ENCODE measurements at places on chromosomes 7 and 10.

DNA sequence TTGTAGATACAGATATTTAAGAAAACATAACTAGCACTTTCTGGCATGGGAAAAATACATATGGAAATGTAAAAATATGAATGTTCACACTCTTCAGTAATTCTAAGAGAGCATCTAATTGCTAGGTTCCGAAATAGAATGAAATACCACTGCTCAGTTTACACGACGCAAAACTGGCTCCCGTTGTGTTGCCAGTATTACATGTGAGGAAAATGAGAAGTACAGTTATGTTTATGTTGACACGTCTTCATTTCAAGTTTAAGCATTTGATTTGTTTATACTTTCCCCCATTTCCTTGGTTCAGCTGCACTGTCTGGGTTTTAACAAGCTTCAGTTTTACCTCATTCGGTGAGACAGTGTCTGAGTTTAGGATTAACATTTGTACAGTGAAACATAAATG lies 275.8 kb upstream of the SEMA3D start:
- DNase-seq = no peak

- no peak for DNase-seq
Observed at GRCh38 chr7:102927312-102927933, 14.6 kb downstream of the LRRC17 start.

DNA sequence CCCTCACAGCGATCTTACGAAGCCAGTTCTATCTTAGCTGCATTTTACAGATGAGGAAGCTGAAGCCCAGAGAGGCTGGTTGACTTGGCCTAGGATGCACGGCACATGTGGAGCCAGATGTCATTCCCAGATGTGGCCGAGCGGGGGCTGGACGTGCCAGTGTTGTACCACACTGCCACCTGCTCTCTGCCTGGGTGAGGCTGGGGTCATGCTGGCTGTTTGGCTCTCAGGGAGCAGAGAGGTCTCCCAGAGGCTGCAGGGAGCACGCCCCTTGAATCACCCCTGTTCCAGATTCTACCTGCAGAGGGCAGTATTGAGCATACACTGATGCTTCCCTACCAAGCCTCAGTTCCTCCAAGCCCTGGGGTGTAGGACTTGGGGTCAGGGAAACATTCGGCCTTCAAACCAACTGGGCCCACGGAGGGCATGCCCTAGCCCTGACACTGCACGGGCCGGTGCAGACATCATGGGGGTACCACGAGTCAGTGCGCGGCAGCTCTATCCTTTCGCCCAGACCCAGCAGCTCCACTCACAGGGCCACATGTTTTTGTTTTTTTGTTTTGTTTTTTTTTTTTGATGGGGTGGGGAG lies 3.8 kb upstream of the GTF2IRD1 start:
- DNase-seq = no peak

- no peak for DNase-seq
Observed at GRCh38 chr7:131141443-131141967, 186.2 kb upstream of the MKLN1 start.

DNA sequence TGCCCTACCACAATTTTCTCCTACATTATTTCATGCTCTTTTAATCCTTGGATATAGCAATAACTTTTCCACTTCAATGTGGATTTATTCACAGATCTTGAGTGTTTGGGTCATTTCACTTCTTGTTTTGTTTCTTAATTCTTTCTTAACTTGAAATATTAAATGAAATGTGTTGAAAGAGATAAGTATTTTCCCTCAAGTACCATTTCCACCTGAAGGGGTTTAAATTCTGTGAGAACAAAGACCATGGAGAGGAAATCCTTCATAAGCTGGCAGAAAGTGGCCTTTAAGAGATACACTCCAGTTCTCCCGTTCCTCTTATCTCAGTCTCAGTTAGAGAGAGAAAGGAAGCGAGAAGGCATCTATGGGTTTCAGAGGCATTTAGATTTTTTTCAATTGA lies 14.1 kb upstream of the DLD start:
- DNase-seq = no peak

- DNase-seq = no peak
Observed at GRCh38 chr10:126430512-126430911, 42.2 kb upstream of the ADAM12 start.

- DNase-seq = no peak
Observed at GRCh38 chr10:83574770-83575169, 564.5 kb upstream of the GHITM start.

DNA sequence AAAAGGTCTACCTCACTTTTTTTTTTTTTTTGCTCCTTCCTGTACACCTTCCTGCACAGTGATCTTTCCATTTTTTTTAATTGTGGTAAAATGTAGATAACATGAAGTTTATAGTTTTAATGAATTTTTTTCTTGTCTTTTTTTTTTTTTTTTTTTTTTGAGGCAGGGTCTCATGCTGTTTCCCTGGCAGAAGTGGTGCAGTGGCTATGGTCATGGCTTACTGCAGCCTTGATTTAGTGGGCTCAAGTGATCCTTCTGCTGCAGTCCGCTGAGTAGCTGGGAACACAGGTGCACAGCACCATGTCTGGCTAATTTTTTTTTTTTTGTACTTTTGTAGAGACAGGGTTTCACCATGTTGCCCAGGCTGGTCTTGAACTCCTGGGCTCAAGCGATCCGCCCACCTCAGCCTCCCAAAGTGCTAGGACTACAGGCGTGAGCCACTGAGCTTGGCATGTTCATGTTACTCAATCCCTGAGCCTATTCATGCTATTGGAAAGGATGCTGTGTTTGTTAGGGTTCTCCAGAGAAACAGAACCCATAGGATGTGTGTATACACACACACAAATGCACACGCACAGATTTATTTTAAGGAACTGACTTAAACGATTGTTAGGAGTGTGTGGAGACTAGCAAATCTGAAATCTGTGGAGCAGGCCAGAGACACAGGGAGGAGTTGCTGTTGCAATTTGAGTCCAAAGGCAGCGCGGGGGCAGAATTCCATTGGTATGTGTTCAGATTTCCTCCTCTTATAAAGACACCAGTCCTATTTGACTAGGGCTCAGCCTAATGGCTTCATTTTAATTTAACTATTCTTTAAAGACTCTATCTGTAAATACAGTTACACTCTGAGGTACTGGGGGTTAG lies 29.1 kb downstream of the GALNT11 start:
- no peak for DNase-seq

- DNase-seq = no peak
Observed at GRCh38 chr10:34743814-34744213, 71.3 kb downstream of the PARD3 start.

- no peak for DNase-seq
Observed at GRCh38 chr10:27534161-27534700, 30.1 kb downstream of the RAB18 start.

- DNase-seq = no peak
Observed at GRCh38 chr10:118002581-118002980, 44.2 kb downstream of the RAB11FIP2 start.

DNA sequence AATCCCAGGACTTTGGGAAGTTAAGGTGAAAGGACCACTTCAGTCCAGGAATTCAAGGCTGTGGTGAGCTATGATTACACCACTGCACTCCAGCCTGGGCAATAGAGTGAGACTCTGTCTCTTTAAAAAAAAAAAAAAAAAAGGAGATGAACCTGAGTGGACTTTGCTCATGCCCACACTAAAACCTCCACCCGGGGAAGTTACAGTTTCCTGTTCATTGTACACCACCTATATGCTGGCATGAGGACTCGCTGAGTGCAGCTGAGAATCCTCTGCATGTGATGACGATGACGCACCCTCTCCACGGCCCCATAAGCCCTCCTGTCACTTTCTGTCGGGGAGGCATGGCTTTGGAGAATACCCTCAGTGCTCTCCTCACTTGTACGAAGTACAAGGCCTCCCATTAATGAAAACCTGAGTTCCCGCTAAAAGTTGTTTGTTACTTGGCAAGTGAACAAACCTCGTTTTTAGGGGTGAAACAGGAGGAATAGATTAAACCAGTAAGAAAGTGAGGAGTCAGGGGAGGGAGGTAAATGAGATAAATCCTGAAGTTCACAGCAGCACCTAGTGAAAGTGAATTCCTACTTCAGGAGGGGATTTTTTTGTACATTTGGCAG lies 15.9 kb downstream of the TMEM176B start:
- DNase-seq = no peak

DNA sequence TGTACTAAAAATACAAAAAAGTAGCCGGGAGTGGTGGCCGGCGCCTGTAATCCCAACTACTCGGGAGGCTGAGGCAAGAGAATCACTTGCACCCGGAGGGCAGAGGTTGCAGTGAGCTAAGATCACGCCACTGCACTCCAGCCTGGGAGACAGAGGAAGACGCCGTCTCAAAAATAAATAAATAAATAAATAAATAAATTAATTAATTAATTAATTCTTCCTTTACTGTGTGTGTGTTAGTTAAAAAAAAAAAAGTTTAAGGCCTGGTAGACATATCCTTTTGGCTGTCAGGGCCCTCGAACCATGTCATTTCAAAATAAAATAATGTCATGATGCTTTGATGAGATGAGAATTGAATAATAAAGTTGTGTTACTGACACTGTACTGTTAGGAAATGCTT lies 81.3 kb downstream of the ZNF467 start:
- no peak for DNase-seq

DNA sequence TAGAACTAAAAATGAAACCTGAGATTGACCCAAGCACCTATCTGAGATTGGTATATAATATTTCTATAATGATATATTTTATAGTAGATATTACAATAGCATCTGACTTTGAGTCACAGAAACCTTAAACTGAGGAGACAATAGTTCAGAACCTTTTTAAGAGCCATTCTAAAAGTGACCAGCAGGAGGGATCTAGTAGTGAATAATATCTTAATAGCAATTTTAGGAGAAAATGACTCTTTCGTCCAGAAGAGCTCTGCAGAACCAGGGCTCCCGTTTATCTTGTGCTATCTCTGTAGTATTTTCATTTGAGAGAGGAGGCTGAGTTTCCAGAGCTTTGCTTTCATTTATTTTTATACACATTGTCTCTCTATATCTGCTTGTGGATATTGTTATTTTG lies 68.1 kb downstream of the PODXL start:
- no peak for DNase-seq

DNA sequence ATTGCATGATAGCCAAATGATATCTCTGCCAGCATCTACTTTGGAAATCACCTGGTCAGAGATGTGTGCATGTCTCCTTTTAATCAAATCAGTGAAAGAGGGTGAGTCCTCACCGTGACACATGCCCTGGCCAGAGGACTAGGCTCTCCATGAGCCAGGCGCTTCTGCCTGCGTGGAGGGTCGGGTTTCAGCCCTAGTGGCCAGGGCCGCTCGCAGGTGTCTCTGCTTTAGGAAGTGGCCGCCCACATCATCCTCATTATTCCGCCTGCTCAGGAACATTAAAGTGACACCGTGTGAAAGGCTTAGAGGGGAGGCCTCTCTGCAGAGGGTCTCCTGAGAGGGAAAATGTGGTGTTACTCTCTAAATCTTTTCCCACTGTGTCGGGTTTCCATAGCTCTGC lies 173.6 kb upstream of the PRKCQ start:
- DNase-seq = no peak

DNA sequence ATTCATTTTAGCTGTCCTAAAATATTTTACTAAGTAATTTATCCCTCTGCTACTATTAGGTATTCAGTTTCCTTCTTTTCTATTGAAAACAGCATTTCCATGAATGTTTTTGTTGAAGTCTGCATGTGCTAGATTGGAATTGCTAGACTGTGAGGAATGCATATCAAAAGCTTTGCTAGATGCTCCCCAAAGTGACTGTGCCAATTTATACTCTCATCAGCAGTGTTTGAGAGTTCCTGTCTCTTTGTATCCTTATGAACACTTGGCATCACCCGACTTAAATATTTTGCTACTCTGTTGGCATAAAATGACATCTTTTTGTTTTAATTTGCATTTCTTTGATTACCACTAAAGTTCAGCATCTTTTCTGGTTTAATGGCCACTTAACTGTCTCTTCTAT lies 45.0 kb upstream of the PRR15 start:
- DNase-seq = no peak

DNA sequence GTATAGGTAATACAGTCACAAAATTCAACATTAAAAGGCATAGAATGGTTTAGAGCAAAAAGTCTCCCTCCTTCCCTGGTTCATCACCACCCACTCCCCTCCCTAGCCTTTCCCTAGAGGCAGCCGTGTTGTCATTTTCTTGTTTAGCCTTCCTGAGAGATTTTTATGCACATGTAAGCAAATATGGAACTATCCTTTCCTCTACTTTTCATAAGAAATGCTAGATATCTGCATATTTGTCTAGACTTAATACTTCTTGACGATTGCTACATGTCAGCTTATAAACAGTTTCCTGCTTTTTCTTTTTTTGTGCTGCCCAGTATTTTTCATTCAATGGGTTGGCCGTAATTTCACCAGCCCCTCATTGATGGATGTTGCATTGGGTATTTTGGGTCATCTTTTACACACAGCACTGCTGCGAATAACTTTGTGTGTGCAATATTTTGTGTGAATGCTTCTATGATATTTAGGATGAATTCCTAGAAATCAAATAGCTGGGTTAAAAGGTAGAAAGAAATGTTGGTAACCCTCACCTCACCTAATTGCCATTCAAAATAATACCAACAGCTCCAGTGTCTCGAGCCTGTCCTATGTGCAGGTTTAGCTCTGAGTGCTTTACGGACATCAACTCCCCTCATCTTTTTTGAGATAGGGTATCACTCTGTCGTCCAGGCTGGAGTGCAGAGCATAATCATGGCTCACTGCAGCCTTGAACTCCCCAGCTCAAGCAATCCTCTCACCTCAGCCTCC lies 6.9 kb downstream of the IRF5 start:
- no peak for DNase-seq

DNA sequence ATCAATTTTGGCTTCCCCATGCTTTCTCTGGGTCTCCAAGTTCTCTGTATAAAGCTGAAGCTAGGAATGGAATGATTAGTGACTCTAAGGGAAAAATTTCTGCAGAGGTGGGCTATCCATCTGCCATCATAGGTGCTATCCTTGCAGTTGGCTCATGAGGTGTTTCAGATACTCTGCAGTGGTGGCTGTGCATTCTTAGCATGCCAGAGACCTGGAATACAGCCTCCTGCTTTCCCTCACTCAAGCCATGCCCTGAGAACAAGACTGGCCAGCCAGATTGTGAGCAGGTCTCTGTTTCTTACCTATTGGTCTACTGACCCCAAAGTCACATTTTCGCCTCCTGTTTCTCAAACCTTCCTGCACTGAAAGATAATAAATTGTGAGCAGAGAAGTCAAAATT lies 719.6 kb downstream of the CCSER2 start:
- no peak for DNase-seq

DNA sequence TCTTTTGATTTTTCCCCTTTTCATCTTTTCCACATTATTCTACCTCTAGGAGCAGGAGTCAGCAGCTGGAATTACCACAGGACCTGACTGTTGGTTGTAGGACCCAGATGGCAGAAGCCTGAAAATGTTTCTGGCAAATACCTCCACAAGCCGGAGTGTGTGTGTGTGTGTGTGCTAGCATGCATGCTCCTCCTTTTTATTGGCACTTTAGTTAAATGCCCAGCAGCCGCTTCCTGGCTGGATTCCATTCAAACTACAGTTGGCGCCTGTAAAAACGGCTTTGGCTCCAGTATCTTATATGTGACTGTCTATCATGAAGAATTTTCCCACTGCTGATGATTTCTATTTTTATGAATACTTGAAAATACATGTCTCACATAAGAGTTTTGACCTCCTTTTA lies 319.7 kb upstream of the SP4 start:
- DNase-seq = peak; percentile 22

GRCh38 chr10:131424053-131424452 lies 112.5 kb upstream of the TCERG1L start:
- no peak for DNase-seq

GRCh38 chr10:73814896-73815718 lies 3.7 kb upstream of the NDST2 start:
- no peak for DNase-seq
